ENCODE measurements at places on chromosomes 6 and 20.
A peak's percentile ranks its signal among the peaks of the same experiment; 100 is the strongest.

DNA sequence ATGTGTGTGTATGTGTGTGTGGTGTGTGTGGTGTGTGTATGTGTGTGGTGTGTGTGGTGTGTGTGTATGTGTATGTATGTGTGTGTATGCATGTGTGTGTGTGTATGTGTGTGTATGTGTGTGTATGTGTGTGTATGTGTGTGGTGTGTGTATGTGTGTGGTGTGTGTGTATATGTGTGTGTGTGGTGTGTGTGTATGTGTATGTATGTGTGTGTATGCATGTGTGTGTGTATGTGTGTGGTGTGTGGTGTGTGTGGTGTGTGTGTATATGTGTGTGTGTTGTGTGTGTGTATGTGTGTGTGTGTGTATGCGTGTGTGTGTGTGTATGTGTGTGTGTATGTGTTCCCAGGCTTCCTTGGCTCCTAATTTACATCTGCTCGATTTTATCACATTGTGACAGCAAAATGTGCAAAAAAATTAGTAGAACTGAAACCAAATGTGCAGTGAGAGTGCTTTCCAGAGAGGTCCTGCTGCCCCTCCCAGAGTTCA is 234.5 kb downstream of the BMP7 start:
- no peak for DNase-seq

- no peak for DNase-seq
These were observed 1.3 kb downstream of the CGA start for GRCh38 chr6:87093651-87094050.

GRCh38 chr6:82363428-82364086 is at the start of gene TPBG:
Gene TPBG (plus strand): TSS chr6:82363817. CDS start chr6:82364962, 1,145 bp downstream.
- DNase-seq, result no peak

DNA sequence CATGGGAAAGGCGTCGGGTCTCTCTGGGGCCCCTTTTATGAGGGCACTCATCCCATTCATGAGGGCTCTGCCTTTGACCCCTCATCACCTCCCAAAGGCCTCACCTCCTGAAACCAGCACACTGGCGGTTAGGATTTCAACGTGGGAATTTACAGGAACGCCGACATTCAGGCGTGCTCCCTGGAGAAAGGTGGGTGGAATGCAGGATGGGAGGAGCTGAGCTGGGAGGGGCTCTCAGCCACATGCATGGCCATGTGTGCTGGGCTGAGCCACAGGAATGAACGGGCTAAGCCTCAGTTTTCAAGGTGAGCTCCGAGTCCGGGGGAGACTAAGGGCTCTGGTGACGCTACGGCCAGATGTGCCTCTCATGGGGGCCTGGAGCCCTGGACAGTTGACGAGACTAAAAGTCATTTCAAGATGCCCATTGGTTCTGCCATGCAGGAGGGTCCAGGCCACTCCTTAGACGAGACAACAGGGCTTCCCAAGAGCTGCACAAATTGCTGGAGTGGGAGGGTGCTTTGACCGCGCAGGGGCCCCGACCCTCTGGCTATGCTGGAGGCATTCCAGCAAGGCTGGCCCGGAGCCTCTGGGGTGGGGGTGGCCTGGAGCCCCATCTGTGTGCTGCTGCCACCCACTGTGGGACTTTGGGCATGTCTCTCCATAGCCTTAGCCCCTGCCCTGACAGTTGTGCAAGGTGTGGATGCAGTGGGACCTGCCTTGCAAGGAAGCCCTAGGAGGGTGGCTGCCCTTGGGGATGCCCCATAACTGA is 3.8 kb upstream of the ARFGAP1 start:
- no peak for DNase-seq

DNA sequence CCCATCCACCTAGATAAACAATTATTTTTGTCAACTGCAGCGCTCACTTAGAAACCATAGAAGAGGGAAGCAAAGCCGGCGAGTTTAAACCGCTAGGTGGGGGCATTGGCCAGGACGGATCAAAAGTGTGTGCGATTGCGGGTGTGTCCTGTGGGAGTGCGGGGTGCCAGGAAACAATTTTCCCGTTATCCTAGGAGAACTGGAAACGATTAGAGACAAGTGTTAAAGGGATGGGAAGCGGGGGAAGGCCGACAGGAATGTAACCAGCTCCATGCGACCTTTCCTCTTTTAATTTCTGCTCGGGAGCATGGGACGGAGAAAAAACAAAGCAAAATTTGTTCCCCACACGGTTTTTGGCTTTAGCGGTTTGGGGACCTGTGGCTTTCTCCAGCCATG is 2.8 kb upstream of the HTR1B start:
- no peak for DNase-seq

- no peak for DNase-seq
These were observed 5.3 kb upstream of the OSBPL2 start for GRCh38 chr20:62232770-62233645.

GRCh38 chr20:59074456-59074855 is 31.9 kb upstream of the PRELID3B start:
- DNase-seq, result no peak

- DNase-seq, result no peak
These were observed 143.9 kb upstream of the NOX3 start for GRCh38 chr6:155599561-155599960.

DNA sequence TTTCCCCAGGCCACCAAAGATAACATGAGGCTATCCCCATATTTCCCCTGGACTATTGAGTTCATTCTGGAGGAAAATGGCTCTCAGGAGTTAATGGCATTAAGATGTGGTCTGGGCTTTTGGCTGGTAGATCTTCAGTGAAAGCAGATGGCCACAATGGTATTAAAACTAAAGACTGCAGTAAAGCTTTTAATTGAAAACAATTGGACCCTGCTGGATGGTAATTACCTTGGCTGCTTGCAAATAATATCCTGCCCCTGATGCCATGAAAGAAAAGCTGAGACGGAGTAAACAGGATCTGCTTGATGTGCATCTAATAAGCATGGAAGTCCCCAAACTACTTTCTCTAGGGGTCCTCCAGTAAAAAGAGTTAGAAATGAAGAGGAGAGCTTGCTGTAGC is 255.8 kb downstream of the QKI start:
- no peak for DNase-seq

GRCh38 chr20:51446230-51446629 is 96.3 kb downstream of the NFATC2 start:
- no peak for DNase-seq

DNA sequence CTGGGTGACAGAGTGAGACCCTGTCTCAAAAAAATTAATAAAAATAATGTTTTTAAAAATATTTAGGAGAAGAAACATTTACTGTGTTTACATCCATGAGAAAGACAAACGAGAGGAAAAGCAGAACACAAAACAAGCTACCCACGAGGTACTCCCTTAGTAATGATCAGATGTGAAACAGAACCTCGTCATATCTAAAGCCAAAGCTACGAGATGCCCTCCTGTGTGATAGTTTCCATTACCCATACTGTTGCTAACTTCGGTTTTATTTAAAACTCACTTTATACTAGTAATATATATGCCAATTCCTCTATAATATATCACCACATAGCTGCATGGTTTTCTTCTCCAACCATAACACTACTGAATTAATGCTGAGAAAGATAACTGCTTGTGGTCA is 21.1 kb downstream of the SUMO4 start:
- DNase-seq, result no peak

- no peak for DNase-seq
These were observed 359.3 kb upstream of the PLCB4 start for GRCh38 chr20:8709627-8710026.

DNA sequence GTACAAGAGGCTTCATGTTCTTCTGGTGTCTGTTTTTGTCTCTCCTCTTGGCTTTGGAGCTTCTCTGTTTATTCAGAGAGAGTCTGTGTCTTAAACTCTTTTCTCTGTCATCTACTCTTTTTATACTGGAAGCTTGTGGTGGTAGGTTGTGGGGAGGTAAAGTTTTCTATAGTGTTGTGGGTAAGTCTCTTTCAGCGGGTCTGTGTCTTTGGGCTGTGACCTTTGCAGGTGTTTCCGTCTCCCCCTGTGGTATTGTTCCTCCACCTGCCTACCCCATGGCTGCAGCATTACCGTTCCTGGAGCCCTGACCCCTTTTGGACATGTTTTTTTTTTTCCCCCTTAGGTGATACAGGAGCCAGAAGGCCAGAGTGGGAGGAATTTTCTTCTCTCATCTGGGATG is 37.9 kb upstream of the FERMT1 start:
- no peak for DNase-seq

DNA sequence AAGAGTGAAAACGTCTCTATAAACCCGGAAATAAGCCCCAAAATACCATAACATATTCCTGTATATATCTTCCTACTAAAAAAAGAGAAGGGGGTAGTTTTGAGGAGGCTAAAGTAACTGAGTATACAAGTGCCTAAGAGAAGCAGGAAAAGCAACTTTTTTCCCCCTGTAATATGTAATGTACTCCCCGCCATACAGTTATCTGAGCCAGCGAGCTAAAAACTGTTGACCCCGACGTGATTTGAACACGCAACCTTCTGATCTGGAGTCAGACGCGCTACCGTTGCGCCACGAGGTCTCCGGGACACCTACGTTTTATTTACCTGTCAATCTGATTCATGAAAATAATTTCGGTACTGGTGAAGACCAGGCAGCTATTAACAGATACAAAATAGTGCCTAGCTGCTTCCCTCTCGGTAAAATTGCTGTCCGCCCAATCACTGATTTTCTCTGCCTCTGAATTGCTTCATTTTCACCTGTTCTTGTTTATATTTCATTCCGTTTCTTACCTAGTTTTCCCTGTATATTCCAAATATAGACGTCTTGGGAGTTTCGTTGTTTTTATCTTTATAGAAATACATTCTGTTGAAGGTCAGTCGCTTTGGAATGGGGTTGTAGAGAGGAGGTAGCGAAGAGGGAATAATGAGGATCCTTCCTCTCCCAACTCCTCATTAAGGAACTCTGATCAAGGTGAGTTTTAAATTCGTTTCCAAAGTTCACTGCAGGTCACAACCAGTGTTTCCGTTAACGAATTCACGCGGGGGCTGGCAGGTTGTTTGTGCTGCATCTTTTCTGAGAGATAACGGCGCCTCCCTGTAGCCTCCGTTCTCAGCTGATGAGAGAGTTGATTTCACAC is 33.6 kb upstream of the BTN3A2 start:
- peak; percentile 61 for DNase-seq

GRCh38 chr6:84243240-84243639 is 15.8 kb upstream of the CEP162 start:
- no peak for DNase-seq

- DNase-seq, result no peak
These were observed 4.4 kb downstream of the PNRC1 start for GRCh38 chr6:89084954-89085353.

DNA sequence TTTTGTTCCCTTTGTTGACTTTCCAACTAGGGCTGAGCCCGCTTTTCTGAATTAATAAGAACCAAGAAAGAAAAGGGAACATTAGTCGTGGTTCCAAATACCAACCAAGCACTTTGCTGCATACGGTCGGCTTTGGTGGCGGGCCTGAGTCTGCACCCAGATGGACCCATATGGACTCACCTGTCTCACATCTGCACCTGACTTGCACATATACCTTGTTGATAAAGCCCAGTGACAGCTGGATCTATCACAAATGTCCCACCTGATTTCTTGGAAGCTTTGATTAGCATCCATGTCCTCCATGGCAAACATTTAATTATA is 39.0 kb downstream of the TPD52L1 start:
- no peak for DNase-seq

DNA sequence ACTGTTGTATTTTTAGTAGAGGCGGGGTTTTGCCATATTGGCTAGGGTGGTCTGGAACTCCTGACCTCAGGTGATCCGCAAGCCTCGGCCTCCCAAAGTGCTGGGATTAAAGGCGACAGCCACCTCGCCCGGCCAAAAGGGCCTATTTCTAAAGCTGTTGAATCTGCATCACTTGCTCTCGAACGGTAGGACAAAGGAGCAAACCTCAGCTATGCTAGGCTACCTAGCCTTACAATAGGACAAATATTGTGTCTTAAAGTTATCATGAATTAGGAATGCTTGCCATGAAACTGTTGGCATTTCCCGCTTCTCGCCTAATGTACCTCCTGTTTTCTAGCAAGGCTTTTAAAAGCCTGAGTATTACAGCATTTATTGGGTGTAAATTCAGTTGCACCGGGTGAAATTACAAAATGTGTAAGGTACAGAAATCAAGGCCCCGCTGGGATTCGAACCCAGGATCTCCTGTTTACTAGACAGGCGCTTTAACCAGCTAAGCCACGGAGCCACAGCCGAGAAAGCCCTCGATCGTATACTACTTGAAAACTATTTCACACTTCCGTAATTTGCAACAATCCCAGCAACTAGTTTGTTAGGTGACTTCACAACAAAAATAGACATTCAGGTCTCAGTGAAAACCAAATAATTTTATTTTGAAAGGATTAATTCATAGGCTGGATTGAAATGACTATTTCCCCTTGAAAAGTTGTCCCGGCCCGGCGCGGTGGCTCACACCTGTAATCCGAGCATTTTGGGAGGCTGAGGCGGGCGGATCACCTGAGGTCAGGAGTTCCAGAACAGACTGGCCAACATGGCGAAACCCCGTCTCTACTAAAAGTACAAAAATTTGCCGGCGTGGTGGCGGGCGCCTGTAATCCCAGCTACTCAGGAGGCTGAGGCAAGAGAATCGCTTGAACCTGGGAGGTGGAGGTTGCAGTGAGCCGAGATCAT is 211.6 kb upstream of the ZNF184 start:
- DNase-seq, result peak; percentile 70

DNA sequence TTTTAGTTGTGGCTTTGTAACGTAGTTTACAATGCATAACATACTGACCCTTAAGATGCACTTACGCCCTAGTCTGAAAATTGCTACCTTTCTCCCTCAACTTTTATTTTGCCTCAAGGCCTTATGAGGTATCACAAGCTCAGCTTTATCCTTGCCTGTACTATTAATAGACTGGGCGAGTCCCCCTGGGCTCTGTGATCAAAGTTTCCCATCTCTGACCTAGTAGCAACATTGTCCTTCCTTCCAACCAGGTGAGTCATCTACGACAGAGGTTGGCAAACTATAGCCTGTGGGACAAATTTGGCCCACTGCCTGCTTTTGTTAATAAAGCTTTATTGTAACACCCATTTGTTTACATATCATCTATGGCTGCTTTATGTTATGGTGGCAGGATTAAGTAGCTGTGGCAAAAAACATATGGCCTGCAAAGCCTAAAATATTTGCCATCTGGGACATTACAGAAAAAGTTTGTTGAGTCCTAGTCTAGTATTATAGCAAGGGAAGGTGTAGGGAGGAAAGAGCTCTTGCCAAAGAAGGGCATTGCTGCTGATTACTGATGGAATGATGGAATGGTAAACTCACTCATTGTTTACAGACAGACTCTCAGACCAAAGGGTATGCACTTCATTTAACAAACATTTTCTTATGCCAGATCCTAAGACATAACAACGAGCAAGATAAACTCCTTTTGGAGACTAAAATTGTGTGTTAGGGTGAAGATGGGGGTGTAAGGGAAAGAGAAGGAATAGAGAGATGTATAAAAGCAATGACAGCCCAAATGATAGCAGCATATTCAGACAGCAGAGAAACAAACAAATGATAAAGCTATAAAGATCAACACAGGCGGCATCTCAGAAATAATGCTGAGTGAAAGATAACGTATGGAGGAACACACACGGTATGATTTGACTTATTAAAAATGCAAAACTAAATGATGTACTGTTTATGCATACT is 74.2 kb downstream of the SLC22A23 start:
- DNase-seq, result no peak

DNA sequence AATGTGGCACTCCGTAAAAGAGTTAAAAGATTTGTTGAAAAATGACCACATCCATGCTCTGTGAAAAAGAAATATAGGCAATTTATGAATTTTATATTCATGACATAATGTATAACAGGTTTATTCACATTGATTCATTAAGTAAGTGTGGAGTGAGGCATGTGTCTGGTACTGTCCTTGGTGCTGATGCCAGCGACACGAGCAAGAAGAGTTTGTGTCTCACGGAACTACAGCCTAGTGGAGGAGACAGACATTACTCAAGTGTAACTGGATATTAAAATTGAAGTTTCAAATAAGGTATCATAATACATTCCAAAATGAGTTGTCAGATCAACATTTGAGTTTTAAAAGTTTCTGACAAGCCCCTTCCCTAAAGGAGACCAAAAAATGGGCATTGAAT is 158.2 kb upstream of the PRND start:
- DNase-seq, result no peak

All from T-helper 2 cell (primary cell).